ENCODE measurements at places on chromosomes 1 and 21.

DNA sequence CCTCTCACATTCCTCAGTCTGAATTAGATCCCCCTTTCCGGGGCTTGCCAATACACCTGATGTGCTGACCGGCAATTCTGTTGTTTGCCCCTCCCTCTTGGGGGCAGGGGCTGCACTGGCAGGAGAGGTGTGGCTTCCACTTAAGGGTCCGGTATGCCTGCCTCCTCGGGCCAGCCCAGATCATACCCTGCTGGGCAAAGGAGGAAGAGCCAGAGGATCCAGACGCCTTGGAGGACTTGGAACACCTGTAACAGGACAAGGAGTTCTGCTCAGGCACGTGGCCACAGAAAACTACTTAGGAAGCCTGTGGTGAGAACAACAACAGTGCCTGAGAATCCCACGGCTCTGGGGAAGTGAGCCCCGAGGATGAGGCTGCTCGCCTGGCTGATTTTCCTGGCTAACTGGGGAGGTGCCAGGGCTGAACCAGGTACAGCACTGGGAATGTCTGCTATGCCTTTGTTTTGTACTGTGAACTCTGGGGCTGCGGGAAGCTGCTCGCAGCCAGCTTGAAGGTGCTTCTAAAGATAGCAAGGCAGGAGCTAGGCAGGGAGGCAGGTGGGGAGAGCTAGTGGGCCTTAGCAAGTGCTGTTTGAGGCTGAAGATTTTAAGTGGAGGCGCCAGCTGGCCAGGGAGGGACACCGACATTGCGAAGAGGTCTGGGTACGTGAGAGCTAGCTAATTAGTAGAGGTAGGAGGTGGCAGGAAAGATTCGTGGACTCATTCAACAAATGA is at the start of gene SMPDL3B:
TSS of gene SMPDL3B (plus strand) at position 183 of the 732 bp plus-strand sequence. CDS start at position 367, 184 bp downstream.
- peak; percentile 23 for DNase-seq

GRCh38 chr1:1435106-1435903 is at the start of gene VWA1:
VWA1 (plus strand) TSS chr1:1435690; CDS start chr1:1435749, 59 bp downstream.
- no peak for DNase-seq

DNA sequence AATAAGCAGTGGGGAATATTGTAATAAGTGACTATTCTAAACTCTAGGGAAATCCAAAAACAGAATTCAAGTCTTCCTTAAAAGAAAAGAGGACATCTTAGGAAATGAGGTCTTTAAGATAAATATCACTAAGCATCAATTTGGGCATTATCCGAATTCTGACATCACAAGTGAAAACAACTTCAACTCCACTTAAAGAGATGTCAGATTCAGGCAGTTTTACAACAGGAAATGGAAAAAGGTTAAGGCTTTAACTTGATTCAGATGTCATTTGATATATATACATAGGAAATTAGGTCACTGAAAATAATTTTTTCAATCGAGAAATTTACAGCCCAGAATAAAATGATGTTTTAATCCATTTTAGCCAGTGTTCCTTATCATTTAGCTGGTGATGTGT is 435.4 kb downstream of the SETD4 start:
- DNase-seq: no peak

DNA sequence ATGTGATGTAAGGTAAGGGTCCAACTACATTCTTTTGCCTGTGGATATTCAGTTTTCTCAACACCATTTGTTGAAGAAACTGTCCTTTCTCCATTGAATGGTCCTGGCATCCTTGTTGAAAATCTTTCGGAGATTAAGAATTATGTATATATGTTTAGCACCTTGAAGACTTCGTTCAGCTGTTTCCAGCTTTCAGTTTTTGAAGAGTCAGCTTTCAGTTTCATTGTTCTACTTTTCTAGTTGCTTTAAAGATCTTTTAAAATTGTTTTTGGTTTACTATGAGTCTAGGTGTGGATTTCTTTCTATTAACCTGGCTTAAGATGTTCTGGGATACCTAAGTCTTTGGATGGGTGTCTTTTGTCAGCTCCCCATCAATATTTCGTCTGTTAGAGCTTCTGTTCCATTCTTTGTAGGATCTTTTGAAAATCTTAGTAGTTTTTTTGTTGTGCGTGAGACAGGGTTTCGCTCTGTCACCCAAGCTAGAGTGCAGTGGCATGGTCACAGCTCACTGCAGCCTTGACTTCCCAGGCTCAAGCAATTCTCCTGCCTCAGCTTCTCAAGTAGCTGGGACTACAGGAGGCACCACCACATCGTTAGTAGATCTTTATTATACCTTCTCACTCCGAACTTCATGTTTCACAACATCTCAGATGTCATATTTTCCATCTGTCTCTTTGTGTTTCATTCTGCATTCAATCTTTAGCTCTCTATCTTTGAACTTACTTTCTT is 353.5 kb upstream of the B3GALT2 start:
- DNase-seq: no peak

GRCh38 chr1:2436876-2437275 is 24.5 kb upstream of the PEX10 start:
- no peak for DNase-seq

DNA sequence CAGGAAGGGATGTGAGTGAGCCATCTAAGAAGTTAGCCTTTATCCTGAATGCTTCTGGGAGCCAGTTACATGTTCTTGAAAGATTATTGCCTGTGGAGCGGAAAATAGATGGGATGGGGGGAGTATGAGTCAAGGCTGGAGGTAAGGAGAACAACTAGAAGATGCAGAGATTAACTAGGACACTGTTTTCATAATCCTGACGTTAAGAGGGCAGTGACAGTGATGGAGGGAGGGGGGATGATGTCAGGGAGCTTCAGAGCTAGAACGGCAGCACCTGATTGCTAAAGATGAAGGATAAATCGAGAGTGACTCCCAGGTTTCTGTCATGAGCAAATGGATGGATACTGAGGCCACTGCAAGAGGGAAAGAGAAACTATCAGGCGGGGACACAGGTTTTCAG is 10.0 kb upstream of the RCSD1 start:
- DNase-seq: no peak

GRCh38 chr1:178937695-178938094 is 66.8 kb upstream of the ANGPTL1 start:
- DNase-seq: no peak
